ENCODE measurements at places on chromosomes 5 and 9. TPM values are rescaled to one million over a fixed set of nuclear protein-coding genes. Genes with fewer than 3 reads are reported as not detected.

GRCh38 chr5:27392716-27393115 lies 354.3 kb upstream of the CDH9 start:
- no peak for DNase-seq

DNA sequence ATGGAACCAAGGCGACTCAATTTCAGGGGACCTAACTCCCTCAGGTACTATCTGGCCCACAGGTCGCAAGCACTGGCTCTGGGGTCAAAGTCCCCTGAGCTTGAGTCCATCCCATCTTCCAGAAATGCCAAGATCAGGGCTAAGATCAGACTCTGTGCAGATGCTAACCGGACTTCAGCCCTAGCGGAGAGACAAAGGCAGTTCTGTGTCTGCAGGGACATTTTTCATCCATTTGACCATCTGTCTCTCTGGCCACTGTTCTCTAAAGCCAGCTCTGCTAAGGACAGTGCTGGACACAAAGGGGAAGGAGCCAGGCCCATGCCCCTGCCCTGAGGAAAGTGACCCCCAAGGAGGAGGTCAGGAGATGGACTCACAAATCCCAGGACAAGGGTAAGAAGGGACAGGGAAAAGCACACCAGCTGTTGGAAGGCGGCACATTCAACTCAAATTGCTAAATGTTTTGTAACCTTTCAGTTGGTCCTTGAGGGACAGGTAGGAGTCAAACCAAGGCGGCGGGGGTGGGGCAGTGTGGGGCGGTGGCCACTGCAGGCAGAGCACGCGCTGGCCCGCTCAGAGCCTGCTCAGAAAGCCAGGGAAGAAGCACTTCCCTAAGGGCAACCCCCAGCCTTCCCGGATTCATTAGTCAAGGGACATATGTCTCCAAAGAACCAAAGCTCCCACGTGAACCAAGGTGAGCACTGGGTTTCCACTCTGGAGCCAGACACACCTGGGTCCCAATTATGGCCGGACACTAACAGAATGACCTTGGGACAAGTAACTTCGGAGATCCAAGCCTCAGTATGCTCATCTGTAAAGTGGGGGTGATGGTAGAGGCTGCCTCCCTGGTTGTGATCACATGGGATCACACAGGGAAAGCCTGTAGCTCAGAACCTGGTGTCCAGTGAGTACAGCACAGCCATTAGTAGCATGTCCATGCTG lies 42.8 kb downstream of the STK10 start:
- no peak for DNase-seq

GRCh38 chr5:25763781-25764180 lies 1119.0 kb upstream of the CDH10 start:
- DNase-seq, result no peak

Gene IFNB1
- total RNA-seq, result not detected

DNA sequence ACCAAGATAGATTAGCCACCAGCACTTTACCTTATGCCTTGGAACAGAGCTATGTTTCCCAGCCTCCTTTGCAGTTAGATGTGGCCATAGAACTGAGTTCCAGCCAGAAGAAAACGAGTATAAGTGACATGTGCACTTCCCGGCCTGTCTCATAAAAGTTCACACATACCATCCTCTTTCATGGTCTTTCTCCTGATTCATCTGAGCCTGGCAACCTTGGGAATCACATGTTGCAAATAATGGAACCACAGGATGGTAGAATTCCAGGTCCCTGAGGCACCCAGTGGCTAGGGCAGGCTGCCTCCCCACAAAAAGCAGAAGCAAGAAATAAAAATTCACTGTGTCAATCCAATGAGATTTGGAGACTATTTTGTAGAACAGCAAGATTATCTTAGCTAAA lies 128.1 kb downstream of the PDE4D start:
- DNase-seq, result no peak

GRCh38 chr5:8340739-8341344 lies 471.9 kb downstream of the MTRR start:
- no peak for DNase-seq

Gene ENTREP1
- total RNA-seq, result 18.7 TPM

Measured in Right ventricle myocardium superior (tissue), 1 donor.